ENCODE measurements at places on chromosomes 7 and 10.

- DNase-seq, result no peak
Observed at GRCh38 chr10:78849731-78850130, 219.0 kb upstream of the ZMIZ1 start.

GRCh38 chr7:114923403-114923713, 1.5 kb downstream of the MDFIC start:
- DNase-seq, result no peak

GRCh38 chr10:60675236-60675635, 103.0 kb upstream of the CDK1 start:
- DNase-seq, result no peak

GRCh38 chr10:48511875-48512231, 93.0 kb downstream of the ARHGAP22 start:
- no peak for DNase-seq

DNA sequence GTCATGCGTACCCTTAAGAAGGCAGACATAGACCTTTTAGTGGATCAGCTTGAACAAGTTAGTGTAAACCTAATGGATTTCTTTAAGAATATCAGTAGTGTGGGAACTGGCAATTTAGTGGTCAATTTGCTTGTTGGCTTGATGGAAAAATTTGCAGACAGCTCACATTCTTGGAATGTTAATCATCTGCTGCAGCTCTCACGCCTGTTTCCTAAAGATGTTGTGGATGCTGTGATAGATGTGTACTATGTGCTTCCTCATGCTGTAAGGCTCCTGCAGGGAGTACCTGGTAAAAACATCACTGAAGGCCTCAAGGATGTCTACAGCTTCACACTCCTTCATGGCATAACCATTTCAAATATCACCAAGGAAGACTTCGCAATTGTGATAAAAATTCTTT, 103.4 kb downstream of the ABCA13 start:
- no peak for DNase-seq

DNA sequence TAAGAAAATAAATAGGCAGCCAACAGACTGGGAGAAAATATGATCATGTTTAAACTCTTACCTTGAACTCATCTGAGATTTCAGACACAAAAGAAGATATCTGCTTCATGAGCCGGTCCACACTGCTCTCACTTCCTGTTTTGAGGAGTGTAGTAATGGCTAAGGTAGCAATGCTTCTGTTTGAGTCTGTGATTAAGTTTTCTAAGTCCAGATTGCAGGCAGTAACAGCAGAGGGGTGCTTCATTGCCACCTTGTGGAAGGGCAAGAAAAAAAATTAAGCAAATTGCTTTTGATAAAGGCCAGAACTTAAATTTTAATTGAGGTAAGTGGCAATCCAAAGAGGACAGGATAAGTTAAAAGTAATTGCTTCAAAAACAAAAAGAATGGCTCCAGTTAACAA, 69.1 kb downstream of the MEST start:
- no peak for DNase-seq

DNA sequence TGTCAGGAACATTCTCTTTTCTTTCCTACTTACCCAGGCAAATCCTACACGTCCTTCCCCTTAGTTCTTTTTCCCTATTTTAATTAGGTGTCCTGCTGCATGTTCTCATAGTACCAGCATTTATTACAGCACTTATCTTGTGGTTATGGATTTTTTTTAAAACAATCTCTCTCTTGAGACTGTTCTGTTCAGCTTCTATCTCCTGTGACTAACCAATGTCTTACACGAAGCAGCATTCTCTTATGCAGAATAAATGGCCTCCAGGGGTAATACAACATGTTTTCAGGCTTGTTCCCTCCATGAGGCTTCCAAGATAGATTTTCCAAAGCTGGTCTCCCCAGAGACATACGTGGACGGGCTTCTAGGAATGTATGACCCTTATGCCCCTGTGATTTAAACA, 1096.1 kb upstream of the CELF2 start:
- DNase-seq, result no peak

DNA sequence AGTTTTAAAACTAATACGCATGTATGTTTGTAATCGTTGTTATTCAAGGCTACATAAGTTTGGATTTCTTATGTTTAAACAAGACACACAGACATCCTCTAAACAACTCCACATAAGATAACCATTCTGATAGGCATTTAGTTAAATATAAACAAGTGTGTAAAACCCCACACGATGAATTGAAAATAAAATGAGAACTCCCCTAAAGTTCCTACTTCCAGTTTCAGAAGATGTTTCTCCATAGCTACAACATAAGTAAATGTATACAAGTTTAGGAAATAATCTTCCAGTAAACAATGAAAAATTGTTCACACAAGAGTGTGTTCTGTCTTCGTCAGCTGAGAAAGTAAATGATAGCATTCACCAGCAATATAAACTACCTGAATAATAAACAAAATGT, 246.8 kb downstream of the RNLS start:
- no peak for DNase-seq

GRCh38 chr7:154424350-154424749, 372.2 kb downstream of the DPP6 start:
- no peak for DNase-seq

- DNase-seq, result peak; percentile 70
Observed at GRCh38 chr7:2477447-2478398, 1.5 kb upstream of the GRIFIN start.

GRCh38 chr7:26127411-26127810, 24.6 kb upstream of the NFE2L3 start:
- DNase-seq, result no peak

DNA sequence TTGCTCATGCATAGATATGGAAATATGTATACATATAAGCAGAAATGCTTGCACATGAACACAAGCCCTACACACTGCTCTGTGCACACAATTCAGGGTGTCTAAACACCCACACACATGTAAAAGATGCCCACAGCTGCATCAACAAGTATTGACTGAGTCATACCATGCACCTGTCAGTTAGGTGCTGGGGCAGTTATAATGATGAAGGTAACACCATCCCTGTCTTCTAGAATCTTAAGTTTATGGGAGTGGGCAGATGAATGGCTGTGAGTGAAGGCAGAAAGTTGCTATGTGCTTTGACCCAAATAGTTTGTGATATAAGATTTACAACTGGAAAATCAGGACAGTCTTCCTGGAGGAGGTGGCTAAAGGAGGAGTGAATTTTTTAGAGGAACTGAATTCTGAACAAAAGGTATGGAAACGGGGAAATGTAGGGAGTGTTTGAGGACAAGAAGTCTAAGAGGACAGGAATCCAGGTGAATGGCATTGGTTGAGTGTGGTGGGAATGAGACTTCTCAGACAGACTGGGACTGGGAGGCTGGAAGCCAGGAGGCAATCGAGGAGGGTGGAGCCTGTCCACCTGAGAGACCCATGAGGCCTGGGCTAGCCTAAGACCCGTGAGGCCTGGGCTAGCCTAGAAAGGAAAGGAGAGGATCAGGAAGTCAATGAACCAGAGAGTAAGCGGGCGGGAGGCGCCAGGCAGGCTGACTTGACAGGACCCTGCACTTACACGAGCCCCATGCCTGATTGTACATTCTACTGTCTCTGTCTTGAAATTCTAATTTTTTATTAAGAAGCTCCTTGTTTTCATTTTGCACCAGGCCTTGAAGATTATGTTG, 20.7 kb downstream of the POLL start:
- DNase-seq, result no peak

DNA sequence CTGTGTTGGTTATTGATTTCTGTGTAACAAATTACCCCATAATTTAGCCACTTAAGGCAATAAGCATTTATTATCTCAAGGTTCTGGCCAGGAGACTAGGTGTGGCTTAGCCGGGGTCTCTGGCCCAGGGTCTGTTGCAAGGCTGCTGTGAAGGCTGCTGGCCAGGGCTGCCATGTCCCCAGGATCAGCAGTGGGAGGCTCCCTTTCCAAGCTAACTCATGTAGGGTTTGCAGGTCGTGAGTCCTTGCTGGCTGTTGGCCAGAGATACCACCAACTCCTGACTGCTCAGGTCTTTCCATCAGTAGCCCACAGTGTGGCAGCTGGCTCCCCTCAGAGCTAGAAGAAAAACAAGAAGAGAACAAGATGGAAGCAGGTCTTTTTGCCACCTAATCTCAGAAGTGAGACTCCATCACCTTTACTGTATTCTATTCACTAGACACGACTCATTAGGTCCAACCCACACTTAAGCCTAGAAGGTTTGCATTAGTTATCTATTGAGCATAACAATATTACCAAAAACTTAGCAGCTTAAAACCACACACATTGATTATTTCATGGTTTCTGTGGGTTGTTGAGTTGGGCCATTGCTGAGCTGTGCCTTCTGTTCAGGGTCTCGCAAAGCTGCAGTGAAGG, 185.6 kb downstream of the PFKFB3 start:
- DNase-seq, result no peak

- DNase-seq, result no peak
Observed at GRCh38 chr7:145216866-145217265, 381.0 kb upstream of the TPK1 start.

DNA sequence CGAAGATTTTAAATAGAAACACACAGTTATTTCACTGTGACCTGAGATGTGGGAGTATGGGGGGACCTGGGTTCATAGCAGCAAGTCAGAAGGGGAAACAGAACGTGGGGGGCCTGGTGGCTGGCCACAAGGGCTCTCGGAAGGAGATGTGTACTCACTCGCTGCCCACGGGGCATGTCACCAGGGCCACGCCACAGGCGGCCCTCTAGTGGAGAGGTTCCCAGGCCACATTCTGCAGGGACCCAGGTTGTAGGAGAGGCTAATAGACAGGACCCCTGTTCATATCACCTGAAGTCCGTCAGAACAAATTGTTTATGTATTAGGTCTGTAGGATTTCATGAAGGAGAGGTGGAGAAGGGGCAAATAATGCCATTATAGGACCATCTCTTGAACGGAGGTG, 25.1 kb upstream of the SVOPL start:
- DNase-seq, result no peak

DNA sequence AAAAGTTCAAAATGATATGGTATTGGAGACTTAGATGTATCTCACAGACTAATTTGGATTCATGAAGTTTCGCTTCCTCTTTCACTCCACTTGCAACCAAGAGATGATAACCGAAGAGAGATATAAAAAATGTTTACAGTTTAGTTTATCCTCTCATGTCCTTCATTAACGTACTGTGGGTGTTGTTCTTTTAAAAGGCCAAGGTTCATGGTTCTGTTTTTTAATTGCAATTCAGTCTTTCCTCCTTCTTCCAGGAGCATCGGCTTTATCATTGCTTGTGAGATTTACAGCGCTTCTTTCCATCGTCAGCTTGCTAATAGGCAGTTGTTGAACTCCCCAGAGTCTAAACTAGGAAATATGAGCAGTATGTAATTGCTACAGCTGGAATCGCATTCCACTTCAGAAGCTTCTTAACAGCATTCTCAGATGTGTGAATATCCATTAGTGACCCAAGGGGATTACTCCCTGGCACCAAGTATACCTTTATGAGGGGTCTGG, 75.9 kb upstream of the HGF start:
- DNase-seq, result no peak

DNA sequence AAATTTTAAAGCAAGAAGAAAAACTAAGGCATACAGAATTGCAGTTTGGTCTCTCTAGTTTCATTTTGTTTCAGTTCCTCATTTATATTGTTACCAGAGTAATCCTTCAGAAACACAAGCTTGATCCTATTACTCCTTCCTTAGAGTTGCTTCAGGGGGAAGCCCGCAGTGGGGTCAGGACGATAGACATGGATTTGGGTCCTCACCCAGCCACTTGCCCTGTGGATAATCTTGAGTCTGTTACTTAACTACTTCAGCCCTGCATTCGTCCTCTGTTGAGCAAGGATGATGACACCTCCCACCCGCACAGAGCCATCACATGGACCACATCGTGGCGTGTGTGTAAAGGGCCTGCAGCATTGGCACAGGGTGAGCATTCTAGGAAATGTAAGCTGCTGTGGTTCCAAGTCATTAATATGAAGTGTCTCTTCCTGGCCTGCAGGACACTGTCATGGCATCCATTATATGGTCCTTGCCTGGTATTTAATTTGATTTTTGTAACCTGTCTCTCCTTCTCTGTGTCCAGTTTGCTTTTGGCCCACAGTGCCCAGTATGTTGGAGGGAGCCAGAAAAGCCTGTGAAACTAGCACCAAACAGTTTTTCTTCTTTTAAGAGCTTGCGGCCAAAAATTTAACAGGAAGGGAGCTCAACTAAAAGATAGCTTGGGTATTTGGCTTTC, 111.2 kb downstream of the EEPD1 start:
- no peak for DNase-seq

GRCh38 chr7:142248166-142249160, 9.4 kb downstream of the PRSS58 start:
- DNase-seq, result no peak

GRCh38 chr7:48118041-48118440, 29.0 kb downstream of the UPP1 start:
- DNase-seq, result no peak

DNA sequence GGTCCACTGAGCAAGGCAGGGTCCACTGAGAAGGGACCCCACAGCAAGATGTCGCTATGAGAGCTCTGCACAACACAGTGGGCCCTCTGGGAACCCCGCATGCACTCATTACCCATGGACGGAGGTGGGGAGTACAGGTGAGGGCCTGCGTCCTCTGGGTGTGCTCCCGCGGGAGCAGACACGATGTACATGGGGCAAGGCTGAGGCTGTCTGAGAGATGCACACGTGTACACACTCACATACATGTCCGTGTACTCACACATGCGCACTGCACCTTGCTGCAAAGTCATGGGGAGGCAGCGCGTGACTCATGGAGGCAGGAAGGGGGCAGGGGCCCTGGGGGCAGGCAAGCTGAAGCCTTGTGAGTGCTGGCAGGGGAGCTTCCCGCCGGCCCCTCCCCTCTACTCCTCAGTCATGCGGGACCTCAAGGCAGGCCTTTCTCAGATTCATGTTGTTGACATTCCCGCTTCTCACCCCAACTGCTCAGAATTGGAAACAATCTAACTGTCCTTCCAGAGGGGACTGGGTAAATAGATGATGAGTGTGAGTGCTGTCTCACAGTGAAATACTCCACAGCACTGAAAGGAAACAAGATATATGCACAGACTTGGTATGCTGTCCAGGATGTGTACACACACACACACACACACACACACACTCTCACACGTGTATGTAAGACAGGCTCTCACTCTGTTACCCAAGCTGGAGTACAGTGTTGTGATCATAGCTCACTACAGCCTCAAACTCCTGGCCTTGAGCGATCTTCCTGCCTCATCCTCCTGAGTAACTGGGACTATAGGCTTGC, 40.0 kb downstream of the GOLGA7B start:
- no peak for DNase-seq

DNA sequence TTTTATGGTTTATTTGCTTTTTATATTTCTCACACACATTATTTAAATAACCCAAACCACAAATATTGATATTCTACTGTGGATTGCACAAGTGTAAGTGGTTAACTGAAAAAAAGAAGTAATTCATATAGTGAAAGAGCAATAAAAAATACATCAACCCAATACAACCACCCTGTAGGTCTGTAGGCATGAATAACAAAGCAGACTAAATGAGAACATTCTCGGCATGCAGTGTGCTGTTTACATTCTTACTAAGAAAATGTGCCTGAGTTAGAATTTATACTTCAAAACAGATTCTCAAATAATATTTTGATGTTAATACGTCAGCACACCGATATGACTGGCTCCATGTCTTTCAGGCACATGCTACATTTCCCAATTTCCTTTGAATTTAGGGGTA, 660.8 kb downstream of the MAGI2 start:
- DNase-seq, result no peak

GRCh38 chr10:19469521-19469920, 346.7 kb upstream of the PLXDC2 start:
- DNase-seq, result no peak

GRCh38 chr10:132836832-132837540, 51.0 kb upstream of the NKX6-2 start:
- peak; percentile 72 for DNase-seq

GRCh38 chr10:76618171-76618570, 1019.4 kb downstream of the KCNMA1 start:
- no peak for DNase-seq

Data from type B pancreatic cell (in vitro differentiated cells).